ENCODE measurements at places on chromosomes 5 and 9. TPM values are rescaled to one million over a fixed set of nuclear protein-coding genes. Genes with fewer than 3 reads are reported as not detected.

Gene TPPP
- total RNA-seq: 16.2 TPM

GRCh38 chr5:137069358-137069757, 429.8 kb downstream of the SPOCK1 start:
- DNase-seq: no peak

DNA sequence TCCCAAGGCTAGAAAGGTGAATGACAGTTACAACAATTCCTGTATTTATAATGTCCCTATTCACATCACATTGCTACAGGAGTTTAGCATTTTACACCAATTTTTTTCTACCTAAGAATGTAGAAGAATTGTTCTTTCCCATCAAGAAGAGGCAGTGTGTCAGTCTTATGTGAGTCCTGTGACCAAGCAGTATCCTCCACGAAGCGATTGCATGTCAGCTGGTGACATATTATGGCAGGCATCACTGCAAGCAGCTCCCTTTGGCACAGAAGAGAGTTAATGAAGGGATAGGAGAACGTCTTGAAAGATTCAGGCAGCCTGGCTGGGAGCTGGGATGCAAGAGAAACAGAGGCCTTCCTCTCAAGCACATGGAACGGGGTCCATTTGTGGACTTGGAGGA, 199.8 kb downstream of the SMC2 start:
- DNase-seq: no peak

DNA sequence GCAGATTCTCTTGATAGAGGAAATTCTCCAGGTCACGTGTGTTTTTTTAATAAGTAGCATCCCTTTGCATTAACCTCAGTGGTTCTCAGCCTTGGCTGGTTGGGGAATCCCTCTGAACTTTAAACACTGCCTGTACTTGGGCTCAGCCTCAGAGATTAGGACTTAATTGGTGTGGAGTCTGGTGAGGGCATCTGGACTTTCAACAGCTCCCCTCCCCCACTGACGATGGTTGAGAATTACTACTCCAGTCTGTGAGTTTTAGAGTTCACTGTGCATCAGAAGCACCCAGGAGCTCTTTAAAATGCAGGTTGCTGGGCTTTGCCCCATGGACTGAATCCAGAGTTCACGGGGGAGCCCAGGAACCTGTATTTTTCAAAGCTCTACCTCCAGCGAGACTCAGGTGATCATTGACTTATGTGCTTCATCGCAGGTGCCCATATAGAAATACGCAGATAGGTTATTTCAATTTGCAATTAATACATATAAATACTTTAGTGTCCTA, 71.4 kb downstream of the DAPK1 start:
- DNase-seq: no peak

- DNase-seq: no peak
Measured at GRCh38 chr5:129043894-129044293, 50.7 kb upstream of the ISOC1 start.

DNA sequence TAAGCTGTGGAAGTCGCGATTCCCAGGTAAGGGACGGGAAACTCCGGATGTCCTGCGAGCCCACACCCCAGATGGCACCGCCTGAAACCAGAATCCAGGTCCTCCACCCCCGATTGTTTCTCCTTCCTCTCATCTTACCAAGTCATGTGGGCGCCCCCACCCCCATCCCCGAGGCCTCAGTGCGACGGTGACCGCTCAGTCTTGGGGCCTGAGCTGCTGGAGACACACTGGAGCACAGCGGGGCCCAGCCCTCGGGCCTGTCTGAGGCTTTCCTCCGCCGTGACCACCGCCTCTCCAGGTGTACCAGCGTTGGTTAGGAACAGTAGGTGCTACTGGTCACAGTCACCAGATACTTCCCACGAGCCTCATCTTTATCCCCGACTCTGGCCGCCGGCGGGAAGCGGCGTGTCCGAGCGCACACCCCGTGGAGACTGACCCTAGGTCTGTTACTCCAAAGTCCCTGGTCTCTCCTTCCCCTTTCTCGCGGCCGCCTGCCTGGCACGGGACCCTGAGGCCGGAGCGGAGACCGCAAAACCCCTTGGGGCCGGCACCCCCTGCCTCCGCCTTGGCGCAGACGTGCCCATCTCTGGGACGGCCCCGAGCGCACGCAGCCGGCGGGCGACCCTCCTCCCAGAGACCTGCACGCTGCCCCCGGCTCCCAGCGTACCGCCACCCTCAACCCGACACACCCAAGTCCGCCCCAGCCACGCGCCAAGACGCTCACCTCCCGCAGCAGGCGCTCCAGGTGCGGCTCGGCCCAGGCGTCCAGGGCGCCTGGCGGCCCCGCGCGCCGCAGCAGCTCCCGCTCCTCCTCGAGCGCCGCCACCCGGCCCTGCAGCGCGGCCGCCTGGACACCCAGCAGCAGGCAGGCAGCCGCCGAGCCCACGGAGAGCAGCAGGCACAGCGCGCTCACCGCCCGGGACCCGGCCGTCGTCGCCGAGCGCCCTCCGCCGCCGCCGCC, 733 bp downstream of the COL23A1 start:
- DNase-seq: no peak

Gene TSTD2
- total RNA-seq: 18.6 TPM

Gene TEX48
- total RNA-seq: not detected

- DNase-seq: no peak
Measured at GRCh38 chr5:84628918-84629317, 244.2 kb upstream of the EDIL3 start.

- DNase-seq: no peak
Measured at GRCh38 chr5:132090107-132090506, 16.5 kb downstream of the CSF2 start.

Gene OBP2B
- not detected for total RNA-seq

Gene ACOT12
- not detected for total RNA-seq

DNA sequence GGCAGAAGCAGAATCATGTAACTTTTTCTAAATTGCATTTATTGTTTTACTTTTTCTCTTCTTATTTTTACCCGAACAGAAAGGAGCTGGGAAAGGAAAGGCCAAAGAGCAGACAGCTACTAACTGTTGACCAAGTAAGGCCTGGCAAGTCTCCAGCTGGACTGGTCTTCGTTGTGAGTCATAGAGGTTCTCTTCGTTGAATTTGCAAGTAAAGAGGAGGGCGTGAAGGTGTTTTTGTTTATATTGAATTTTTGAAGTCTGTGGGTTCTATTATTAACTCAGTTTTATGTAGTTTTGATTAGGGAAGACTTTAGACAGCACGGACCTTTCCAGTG, 416.5 kb upstream of the CCNH start:
- DNase-seq: no peak

- no peak for DNase-seq
Measured at GRCh38 chr5:55959208-55959607, 35.6 kb downstream of the IL6ST start.

GRCh38 chr5:14343376-14343775, 200.2 kb downstream of the TRIO start:
- no peak for DNase-seq

Gene ADAMTSL1
- total RNA-seq: 3.7 TPM

Gene ANXA2R
- total RNA-seq: 4.4 TPM

Gene PCDHA6
- 0.50 TPM for total RNA-seq

- no peak for DNase-seq
Measured at GRCh38 chr5:6676702-6677101, 36.5 kb upstream of the TENT4A start.

Gene APBA1
- 4.3 TPM for total RNA-seq

DNA sequence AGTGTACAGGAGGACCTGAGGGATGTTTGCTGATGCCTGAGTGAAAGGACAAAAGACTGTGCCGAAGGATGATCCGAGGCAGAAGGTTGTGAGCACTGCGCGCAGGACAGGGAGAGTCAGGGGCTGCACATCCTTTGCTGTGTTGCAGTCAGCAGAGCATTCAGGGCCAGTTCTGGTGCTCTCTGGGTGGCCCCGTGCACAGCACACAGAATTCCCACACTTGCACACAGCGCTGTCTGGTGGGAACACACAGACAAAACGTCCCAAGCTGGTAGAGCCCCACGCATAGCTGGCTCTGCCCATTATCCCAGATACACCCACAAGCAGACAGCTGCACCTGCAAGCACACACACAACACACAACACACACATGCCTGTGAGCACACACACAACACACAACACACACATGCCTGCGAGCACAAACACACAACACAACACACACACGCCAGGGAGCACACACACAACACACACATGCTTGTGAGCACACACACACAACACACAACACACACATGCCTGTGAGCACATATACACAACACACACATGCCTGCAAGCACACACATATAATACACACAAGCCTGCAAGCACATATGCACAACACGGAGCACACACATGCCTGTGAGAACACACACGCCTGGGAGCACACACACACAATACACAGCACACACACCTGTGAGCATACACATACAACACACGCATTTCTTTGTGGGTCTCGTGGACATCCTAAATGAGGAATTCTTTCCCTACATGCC, 74.4 kb downstream of the FGF18 start:
- no peak for DNase-seq

Gene WHRN
- total RNA-seq: 6.2 TPM

GRCh38 chr5:41270423-41271251, 57.3 kb upstream of the C6 start:
- DNase-seq: no peak

Gene SLC6A19
- not detected for total RNA-seq

Gene SPINK4
- not detected for total RNA-seq

GRCh38 chr5:157513182-157513581, 53.2 kb downstream of the NIPAL4 start:
- no peak for DNase-seq

- no peak for DNase-seq
Measured at GRCh38 chr9:116389541-116390302, 236.1 kb downstream of the PAPPA start.

Gene GPR150
- 0.18 TPM for total RNA-seq

GRCh38 chr9:134396825-134397224, 70.6 kb downstream of the RXRA start:
- no peak for DNase-seq

All from lower lobe of right lung (tissue), 2 donors.